ENCODE measurements at places on chromosomes 6 and 20.

DNA sequence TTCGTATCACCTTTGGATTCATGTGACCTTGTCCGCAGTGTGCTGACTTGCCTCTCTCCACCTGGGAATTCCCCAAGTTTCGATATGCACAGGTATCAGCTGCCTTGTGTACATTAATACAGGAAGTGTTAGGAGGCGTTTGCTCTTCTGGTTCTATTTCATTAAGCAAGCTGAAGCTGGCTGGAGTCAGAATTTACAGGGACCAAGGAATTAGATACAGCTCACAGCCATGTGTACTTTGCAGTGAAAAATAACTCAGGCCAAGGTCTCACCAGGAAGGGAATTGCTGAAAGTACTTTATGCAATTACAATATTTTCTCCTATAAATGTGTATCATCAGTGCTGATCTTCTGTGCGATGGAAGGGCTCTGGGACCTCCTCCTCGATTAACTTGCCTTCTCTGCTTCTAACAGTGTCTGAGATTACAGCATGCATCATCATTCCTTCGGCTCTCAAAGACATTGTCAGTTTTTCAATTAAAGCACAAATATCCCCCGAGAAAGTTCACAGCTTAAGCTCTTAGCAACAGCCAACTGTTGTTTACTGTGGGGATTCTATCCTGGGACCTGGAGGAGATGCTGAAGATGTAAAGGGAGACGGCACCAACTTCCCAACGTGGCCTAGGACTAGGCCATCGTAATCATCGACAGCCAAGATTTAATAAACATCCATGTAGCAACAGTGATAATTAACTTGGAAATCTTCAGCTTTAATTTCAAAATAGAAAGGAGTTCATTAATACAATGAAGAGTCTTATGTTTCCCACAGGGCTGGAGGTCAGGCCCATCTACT lies 13.8 kb upstream of the TIAM2 start:
- no peak for DNase-seq

GRCh38 chr6:140809694-140810101 lies 1323.0 kb upstream of the GJE1 start:
- no peak for DNase-seq

DNA sequence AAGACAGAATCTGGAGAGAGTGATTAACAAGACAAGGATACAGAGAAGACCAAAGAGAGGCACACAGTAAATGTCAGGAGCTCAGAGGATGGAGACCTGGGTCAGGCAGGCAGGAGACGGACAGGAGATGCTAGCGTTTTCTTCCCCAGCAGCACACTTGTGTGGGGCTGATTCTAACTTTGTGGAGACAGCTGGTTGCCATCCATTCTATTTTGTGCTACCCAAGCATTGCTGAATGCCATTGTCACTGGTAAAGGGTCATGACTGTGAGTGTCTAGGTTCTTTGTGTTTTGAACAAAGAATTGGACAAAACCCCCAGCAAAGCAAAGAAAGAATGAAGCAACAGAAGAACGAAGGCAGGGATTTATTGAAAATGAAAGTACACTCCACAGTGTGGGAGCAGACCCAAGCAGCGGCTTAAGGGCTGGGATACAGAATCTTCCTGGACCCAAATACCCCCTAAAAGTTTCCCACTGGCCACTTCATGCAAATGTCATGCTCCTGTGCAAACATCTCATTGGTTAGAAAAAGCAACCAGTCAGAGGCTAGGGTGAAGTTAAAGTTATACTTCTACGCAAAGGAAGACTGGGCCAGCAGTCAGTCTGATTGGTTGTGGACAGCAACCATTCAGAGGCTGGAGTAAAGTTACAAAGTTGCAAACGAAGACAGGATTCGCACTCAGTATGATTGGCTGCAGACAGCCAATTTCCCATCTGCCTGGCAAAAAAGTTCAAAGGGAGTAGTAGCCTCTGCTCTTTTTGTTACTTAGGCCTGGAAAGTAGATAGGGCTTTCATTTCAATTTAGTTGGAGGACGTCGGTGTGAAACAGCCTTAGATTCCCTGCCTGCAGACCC lies 17.5 kb downstream of the PTK7 start:
- DNase-seq = no peak

DNA sequence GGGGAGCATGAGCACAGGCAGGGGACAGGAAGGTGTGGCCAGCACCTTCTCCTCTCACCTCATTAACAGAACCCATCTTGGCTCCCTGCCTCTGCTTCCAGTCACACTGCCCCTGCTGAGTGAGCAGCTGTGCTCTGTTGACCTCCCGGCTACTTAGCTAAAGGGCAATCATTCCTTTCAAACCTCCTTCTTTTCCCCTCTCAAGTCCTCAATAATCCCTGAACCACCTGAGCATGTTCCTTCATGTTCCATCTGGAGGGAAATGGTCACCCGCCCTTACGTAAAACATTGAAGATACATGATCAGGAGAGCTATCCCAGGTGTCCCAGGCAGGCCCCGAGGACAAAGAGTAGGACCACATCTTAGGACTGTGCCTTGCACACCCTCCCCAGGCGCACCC lies 21.7 kb upstream of the MRPS10 start:
- no peak for DNase-seq

GRCh38 chr6:104689551-104690205 lies 170.0 kb downstream of the HACE1 start:
- no peak for DNase-seq
